PC-3 (cell line): ENCODE measurements at places on chromosomes 1 and 21. TPM values are rescaled to one million over a fixed set of nuclear protein-coding genes. Genes with fewer than 3 reads are reported as not detected.
A peak's percentile ranks its signal among the peaks of the same experiment; 100 is the strongest.

- peak; percentile 14 for DNase-seq
Measured at GRCh38 chr1:76287917-76288316, 213.4 kb downstream of the ST6GALNAC3 start.

Gene OSCP1
- 3.8 and 7.3 TPM in 2 replicates for total RNA-seq

Gene AGBL4
- total RNA-seq: 0.33 and 2.8 TPM in 2 replicates

DNA sequence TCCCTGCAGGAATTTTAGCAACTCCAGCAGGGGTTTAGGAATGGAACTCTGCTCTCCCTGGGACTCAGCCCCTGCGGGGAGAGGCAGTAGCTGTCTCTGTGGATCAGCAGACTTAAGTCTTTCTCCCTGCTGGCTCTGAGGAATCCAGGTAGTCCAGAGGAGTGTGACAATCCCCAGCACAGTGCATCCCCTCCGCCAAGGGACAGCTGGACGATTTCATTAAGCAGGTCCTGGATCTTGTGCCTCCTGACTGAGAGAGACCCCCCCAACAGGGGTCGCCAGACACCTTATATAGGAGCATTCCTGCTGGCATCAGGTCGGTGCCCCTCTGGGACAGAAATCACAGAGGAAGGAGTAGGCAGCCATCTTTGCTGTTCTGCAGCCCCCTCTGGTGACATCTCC lies 30.6 kb downstream of the AKT3 start:
- no peak for DNase-seq
